ENCODE measurements at places on chromosomes 12 and 14. TPM values are rescaled to one million over a fixed set of nuclear protein-coding genes. Genes with fewer than 3 reads are reported as not detected.

Gene DEGS2
- total RNA-seq = 0.26 TPM

Gene ZNF891
- 0.51 TPM for total RNA-seq

Gene PIK3C2G
- total RNA-seq = 1.6 TPM

Gene GNG2
- total RNA-seq = 4.6 TPM

Gene CLEC9A
- total RNA-seq = not detected

Gene SDSL
- total RNA-seq = 3.3 TPM

Gene SYNDIG1L
- not detected for total RNA-seq

Gene RHEBL1
- 1.9 TPM for total RNA-seq

Gene KRT5
- total RNA-seq = 0.13 TPM

Gene APOF
- not detected for total RNA-seq

Gene PLEKHD1
- under 0.01 TPM for total RNA-seq

Gene OR4M1
- total RNA-seq = not detected

Gene SYNE3
- total RNA-seq = 9.7 TPM

Gene SERPINA1
- not detected for total RNA-seq

Gene AMHR2
- total RNA-seq = not detected

Gene SLC7A8
- 1.0 TPM for total RNA-seq

Gene NUP107
- 44.3 TPM for total RNA-seq

Gene RERG
- total RNA-seq = not detected

Gene RNF212B
- total RNA-seq = not detected

Gene CFAP251
- total RNA-seq = 4.2 TPM

Gene DYRK2
- total RNA-seq = 6.4 TPM

Gene MGAT2
- total RNA-seq = 59.5 TPM

Gene KSR2
- total RNA-seq = 0.38 TPM

Gene APPL2
- total RNA-seq = 13.5 TPM

Gene RTN1
- total RNA-seq = under 0.01 TPM

Gene HOXC6
- total RNA-seq = not detected

Gene NANOG
- total RNA-seq = not detected

Gene LTB4R
- total RNA-seq = 2.0 TPM

Gene CHGA
- not detected for total RNA-seq
